ENCODE measurements at places on chromosomes 3 and 15. TPM values are rescaled to one million over a fixed set of nuclear protein-coding genes. Genes with fewer than 3 reads are reported as not detected.

- no peak for DNase-seq
- no peak overlapping the region for H3K27ac ChIP-seq
- no peak overlapping the region for H3K4me3 ChIP-seq
- no peaks in the 10 kb centered on the region for H3K36me3 ChIP-seq
These were observed 101.8 kb downstream of the CFAP20DC start for GRCh38 chr3:58948018-58948417.

GRCh38 chr3:184727357-184728009 is 15.6 kb upstream of the MAGEF1 start:
- no peaks in the 10 kb centered on the region for H3K27me3 ChIP-seq
- H3K36me3 ChIP-seq: no peaks in the 10 kb centered on the region
- H3K27ac ChIP-seq: no peak overlapping the region
- DNase-seq: peak; percentile 18
- H3K4me3 ChIP-seq: no peak overlapping the region
- no peaks in the 10 kb centered on the region for H3K4me1 ChIP-seq

The P2RY12 gene
- total RNA-seq: not detected

The SYNPR gene
- total RNA-seq: not detected
